ENCODE measurements at places on chromosomes 1 and 21. TPM values are rescaled to one million over a fixed set of nuclear protein-coding genes. Genes with fewer than 3 reads are reported as not detected.
A peak's percentile ranks its signal among the peaks of the same experiment; 100 is the strongest.

DNA sequence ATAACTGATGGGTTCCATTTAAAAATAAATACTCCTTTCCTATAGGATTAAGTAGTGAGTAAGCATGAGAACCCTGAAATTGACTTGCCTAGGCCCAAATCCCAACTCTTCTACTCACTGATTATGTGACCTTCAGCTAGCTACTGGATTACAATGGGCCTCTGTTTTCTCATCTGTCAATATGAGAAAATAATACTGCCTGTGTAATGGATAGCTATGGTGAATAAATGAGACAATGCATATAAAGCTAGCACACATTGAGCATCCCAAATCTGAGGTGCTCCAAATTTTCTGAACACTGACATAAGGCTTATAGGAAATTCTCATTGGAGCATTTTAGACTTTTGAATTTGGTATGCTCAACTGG, 5.3 kb upstream of the LRRC8C start:
- H3K4me3 ChIP-seq: no peak overlapping the region
- no peaks in the 10 kb centered on the region for H3K27me3 ChIP-seq
- DNase-seq: no peak
- H3K36me3 ChIP-seq: no peaks in the 10 kb centered on the region

GRCh38 chr21:42631142-42631541, 22.3 kb upstream of the PDE9A start:
- DNase-seq: no peak
- H3K4me3 ChIP-seq: no peak overlapping the region
- H3K4me1 ChIP-seq: no peaks in the 10 kb centered on the region

DNA sequence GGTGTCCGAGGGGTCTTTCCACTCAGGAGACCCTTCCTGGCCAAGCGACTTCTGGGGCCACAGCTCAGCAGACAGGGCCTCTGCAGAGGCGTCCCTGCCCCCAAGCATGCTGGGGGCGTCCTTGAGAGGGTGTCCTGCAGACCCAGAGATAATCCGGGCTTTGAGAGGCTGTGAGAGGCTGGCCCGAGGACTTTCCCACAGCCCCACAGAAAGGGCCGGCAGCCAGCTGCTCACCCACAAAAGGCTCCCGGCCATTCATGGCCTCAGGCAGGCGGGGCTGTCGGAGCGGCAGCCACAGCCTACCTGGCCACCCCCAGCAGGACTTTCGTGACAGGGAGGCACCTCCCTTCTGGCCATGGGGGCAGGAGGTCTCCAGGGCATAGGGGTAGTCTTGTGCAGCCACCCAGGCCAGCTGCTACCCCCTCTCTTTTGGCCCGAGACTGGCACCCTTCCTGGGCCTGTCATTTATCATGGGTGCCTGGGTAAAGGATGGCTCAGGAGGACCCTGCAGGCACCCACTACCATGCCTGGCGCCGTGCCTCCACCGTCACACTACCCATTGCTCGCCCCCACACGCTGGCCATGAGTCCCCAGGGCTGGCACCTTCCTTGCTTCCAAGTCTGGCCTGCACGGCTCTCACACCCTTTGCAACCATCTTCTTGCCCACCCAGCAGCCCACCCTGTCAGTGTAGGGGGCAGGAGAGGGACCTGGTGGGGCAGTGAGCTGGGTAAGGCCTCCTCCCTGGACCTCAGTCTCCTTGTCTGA, 11.1 kb upstream of the TNFRSF14 start:
- peaks cover 23% of the 10 kb centered on the region for H3K4me1 ChIP-seq
- no peaks in the 10 kb centered on the region for H3K36me3 ChIP-seq
- no peak for DNase-seq
- H3K4me3 ChIP-seq: no peak overlapping the region
- no peak overlapping the region for H3K27ac ChIP-seq

DNA sequence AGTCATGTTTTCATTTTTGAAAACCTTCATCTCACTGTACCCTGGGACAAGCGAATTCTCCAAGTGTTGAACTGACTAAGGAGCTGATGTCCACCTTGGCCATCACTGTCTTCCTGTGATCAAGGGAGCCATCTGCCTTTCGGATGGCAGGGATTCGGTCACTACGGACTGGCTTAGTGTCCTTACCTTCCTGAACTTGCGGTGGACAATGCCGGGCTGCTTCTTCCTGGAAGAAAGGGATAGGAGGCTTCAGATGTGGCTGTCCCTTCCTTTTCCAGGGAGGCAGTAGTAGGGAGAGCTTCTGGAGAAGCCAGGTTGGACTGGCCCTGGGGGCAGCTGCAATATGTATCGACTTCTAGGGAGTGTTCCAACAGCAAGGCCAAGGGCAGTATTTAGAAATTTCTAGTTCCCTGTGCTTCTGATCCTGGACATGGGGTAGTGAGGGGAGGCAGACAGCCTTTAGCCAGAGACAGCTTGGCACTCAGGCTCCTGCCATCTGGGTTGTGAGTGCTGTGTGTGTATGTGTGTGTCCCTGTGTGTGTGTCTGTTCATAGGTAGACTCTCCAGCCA, 114.6 kb downstream of the IER5 start:
- no peak overlapping the region for H3K27ac ChIP-seq
- no peak for DNase-seq
- H3K4me3 ChIP-seq: no peak overlapping the region
- H3K36me3 ChIP-seq: no peaks in the 10 kb centered on the region
- H3K27me3 ChIP-seq: peaks cover 20% of the 10 kb centered on the region

DNA sequence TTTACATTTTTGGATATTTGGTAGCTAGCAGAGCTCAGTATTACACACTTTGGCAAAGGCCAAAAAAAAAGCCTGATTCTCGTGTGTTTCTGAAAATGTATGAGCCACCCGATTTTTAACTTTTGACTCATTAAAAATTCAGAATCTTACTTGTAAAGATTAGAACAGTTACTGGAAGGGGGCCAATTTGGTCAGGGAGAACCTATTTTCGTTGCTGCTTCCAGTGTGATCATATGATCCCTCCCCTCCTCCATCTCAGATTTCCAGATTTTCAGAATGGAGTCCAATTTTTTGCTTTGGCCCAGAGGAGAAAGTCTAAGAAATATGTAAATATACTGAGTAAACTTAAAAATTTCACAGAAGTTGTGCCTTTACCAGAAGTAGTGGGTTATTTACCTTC, 3.2 kb upstream of the OR2AK2 start:
- H3K27me3 ChIP-seq: peaks cover 7% of the 10 kb centered on the region
- H3K27ac ChIP-seq: no peak overlapping the region
- H3K4me1 ChIP-seq: peaks cover 18% of the 10 kb centered on the region
- H3K4me3 ChIP-seq: no peak overlapping the region
- peaks cover 14% of the 10 kb centered on the region for H3K36me3 ChIP-seq

- H3K36me3 ChIP-seq: peaks cover 8% of the 10 kb centered on the region
- peaks cover 51% of the 10 kb centered on the region for H3K4me1 ChIP-seq
- no peak for DNase-seq
- H3K27me3 ChIP-seq: no peaks in the 10 kb centered on the region
- H3K4me3 ChIP-seq: no peak overlapping the region
Measured at GRCh38 chr1:35539073-35539823, 18.0 kb downstream of the KIAA0319L start.

DNA sequence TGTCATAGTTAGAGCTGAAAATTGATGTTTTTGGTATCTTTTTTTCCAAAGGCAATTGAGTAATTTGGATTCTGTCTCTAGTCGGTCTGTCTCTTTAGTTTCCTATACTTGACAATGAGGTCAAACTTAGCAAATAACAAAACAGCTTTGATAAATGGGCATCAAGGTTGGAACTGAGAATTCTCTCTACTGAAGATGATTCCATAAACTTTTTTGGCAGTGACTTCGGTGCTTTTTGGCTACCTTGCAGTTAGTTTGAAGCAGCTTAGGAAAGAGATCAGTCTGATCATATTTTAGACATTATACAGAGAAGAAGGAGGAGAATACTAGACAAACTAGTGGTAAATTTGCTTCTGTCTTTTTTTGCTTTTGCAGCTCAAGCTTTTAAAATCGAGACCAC, 559 bp downstream of the VCAM1 start:
- H3K27me3 ChIP-seq: peaks cover 6% of the 10 kb centered on the region
- no peak for DNase-seq
- H3K27ac ChIP-seq: no peak overlapping the region
- H3K36me3 ChIP-seq: no peaks in the 10 kb centered on the region
- H3K4me3 ChIP-seq: no peak overlapping the region

- peaks cover 50% of the 10 kb centered on the region for H3K27me3 ChIP-seq
- H3K4me1 ChIP-seq: peaks cover 4% of the 10 kb centered on the region
- H3K36me3 ChIP-seq: no peaks in the 10 kb centered on the region
Measured at GRCh38 chr1:156372265-156372586, 3.2 kb downstream of the RHBG start.

- H3K4me1 ChIP-seq: no peaks in the 10 kb centered on the region
- no peaks in the 10 kb centered on the region for H3K27me3 ChIP-seq
- no peak for DNase-seq
- H3K4me3 ChIP-seq: no peak overlapping the region
- H3K27ac ChIP-seq: no peak overlapping the region
Measured at GRCh38 chr1:96525657-96526557, 195.7 kb upstream of the PTBP2 start.

- DNase-seq: no peak
- H3K4me3 ChIP-seq: no peak overlapping the region
- H3K36me3 ChIP-seq: no peaks in the 10 kb centered on the region
Measured at GRCh38 chr1:200030791-200031190, 3.3 kb downstream of the NR5A2 start.

DNA sequence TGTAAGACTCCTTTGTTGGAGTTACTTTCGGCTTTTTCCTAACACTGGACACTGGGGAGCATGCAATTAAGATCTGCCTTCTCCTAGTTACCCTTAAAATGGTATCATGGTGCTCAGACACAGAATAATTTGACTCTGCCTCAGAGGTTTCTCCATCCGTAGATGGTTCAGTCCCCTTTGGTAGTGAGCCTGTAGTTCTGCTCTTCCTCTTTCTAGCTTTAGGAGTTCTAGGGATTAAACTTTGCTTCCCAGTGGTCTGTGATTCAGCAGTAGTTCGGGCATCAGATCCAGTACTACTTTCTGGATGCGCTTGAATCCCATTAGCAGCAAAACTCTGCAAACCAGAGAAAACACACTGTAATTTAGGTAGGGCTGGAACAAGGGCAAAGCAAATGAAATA, 1.5 kb downstream of the DNTTIP2 start:
- peaks cover 40% of the 10 kb centered on the region for H3K4me1 ChIP-seq
- H3K36me3 ChIP-seq: peaks cover 28% of the 10 kb centered on the region
- H3K27me3 ChIP-seq: no peaks in the 10 kb centered on the region
- H3K27ac ChIP-seq: peak overlapping the region; percentile 99
- DNase-seq: no peak

DNA sequence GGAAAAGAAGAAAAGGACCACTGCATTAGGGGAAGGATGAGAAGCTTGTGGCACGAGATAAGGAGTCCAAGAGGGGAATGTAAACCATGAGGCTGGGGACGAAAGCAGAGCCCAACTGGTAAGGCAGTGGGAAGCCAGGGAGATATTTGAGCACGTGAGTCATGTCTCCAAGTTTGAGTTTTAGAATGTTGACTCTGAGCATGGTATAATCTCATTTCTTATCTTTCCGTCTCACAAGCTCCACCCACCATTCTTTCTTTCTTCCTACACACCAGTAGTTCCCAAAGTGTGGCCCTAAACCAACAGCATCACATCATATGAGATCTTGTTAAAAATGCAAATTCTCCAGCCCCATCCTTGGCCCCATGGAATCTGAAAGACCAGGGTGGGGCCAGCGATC, 145.3 kb downstream of the PLPP3 start:
- DNase-seq: no peak
- no peaks in the 10 kb centered on the region for H3K27me3 ChIP-seq
- peak overlapping the region; percentile 15 for H3K27ac ChIP-seq
- peak overlapping the region; percentile 69 for H3K4me3 ChIP-seq
- H3K36me3 ChIP-seq: no peaks in the 10 kb centered on the region

DNA sequence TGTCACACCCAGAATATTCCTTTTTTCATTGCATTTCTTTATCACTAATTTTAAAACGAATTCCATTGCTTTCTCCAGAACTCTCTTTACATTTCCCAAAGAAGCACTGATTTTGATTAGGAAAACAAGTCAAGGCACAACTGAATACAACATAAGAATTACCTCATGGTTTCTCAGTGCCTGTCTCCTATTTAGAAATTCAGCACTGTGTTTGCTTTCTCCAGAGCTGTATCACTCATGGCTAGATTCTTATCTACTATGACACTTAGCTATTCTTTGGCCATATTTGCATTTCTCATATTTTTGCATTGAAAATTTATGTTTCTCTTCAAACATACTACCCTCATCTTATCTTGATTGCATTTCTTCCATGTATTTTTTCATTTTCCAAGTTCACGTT, 1402.0 kb downstream of the MRPL39 start:
- H3K4me3 ChIP-seq: no peak overlapping the region
- no peaks in the 10 kb centered on the region for H3K4me1 ChIP-seq
- H3K27ac ChIP-seq: no peak overlapping the region
- no peak for DNase-seq

DNA sequence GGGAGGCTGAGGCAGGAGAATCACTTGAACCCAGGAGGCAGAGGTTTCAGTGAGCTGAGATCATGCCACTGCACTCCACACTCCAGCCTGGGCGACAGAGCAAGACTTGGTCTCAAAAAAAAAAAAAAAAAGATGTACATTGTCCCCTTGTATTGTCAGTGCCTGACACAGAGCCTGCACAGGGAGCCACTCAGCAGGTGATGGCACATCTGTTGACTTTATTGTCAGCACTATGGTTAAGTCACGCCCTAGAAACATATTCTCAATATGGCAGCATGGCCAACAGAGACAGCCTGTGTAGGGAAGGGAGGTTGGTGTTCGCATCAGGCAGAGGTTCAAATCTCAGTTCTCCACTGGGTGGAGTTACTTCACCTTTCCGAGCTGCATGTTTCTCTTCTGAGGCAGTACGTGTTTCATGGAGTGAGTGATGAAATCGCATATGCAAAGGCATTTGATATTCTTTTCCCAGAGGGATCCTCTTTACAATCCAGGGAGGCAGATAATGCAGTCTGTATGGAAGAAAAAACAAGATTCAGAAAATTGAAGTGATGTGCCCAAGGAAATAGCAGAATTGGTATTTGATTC, 20.6 kb downstream of the LAMC2 start:
- H3K27me3 ChIP-seq: peaks cover 25% of the 10 kb centered on the region
- no peak overlapping the region for H3K4me3 ChIP-seq
- H3K4me1 ChIP-seq: no peaks in the 10 kb centered on the region
- no peak for DNase-seq

Gene VHLL
- polyA plus RNA-seq: not detected

Gene RTCA
- 15.3 TPM for polyA plus RNA-seq

Gene LRIF1
- polyA plus RNA-seq: 41.8 TPM

Gene PLEKHA6
- polyA plus RNA-seq: not detected

Gene COL18A1
- 0.21 TPM for polyA plus RNA-seq

Gene NRIP1
- polyA plus RNA-seq: 51.6 TPM

Gene TRPM2
- polyA plus RNA-seq: 1.6 TPM

Gene EXOSC10
- 29.3 TPM for polyA plus RNA-seq

All from naive B cell (primary cell).